Fibroblast of pulmonary artery (primary cell): ENCODE measurements at places on chromosomes 4 and X.
A peak's percentile ranks its signal among the peaks of the same experiment; 100 is the strongest.

GRCh38 chrX:4240541-4241194, 527.2 kb upstream of the PRKX start:
- DNase-seq = no peak

- no peak for DNase-seq
Measured at GRCh38 chrX:132908891-132909290, 49.5 kb downstream of the HS6ST2 start.

GRCh38 chr4:102328045-102328444, 17.2 kb downstream of the SLC39A8 start:
- DNase-seq = peak; percentile 80

GRCh38 chr4:189088780-189089179, 851.9 kb upstream of the FRG1 start:
- DNase-seq = no peak

DNA sequence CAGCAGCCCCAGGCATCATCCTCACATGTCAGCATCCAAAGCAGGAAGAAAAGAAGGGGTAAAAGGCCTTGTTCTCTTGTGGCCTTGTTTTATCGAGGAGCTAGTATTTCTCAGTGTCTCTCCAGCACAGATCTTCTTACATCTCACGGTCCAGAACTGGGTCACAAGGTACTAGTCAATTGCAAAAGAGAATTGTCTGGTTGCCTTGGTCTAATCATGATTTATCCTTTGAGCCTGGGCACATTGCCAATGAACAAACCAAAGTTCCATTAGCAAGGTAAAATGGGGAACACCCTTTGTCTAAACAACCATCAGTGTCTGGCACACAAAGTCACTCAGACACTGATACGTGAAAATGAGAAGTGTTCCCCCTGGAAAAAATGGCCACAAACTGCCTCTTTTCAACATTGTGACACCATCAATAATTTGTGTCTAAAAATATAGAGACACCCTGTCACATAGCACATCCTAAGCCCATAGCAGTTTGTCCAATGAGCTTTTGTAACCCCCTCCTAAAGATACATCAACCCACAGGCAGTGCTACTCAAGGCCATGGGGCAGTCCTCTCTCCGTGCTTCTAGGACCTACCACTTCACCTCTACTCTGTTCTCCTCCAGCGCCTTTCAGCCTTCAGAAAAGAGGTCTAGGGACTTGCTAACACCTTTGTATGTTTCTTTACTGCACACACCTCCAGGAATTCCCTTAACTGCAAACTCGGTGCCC, 534.4 kb downstream of the MID1IP1 start:
- no peak for DNase-seq

- DNase-seq = no peak
Measured at GRCh38 chr4:169976951-169977350, 49.2 kb downstream of the MFAP3L start.

- DNase-seq = peak; percentile 31
Measured at GRCh38 chr4:29549342-29549741, 1170.8 kb upstream of the PCDH7 start.

DNA sequence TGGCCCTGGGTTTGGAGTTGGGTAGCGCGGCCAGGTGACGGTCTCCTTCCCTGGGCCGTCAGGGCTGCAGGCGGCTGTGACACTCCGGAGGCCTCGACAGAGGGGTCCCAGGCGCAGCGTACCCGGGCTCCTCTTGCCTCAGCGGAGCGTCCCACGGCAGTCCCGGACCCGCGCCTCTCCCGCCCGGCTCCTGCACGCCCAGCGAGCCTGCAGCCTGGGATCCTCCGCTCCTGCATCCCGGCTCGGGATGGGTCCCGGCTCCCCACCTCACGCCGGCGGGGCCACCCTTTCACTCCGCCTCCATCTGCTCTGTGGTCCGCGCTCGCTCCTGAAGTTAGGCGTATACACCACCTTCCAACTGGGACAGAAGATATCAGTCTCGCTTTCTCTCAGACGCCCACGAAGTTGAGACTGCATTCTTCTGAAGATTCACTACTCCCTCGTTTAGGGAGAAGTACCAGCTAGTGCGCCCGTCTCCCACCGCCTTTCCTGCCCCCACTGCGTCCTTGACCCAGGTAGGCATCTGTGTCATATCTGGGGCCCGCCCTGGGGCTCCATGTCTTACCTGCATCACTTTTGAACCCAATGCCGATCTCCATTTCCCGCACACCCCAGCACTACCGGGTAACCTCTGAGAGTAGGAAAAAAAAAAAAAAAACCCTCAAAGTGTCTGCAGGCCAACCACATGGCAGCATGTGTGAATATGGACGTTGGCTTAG, 32.3 kb upstream of the KDR start:
- no peak for DNase-seq

DNA sequence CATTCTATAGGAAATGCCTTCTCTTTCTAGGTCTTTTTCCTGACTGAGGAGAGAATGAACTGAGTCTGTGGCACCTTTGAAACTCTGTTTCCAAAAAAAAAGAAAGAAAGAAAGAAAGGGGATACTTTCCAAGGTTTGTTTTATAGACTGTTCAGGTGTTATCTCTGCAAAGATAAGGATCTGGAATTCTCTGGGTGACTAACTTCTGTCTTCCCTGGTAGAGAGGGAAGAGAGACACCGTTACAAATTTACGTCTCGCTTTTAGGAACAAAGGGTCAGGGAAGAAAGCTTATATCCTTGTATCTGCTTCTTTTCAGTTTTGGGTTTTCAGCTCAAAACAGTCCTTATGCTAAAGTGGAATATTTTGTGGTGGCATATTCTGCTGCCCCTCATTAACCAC, 314.1 kb downstream of the RAPGEF2 start:
- no peak for DNase-seq

DNA sequence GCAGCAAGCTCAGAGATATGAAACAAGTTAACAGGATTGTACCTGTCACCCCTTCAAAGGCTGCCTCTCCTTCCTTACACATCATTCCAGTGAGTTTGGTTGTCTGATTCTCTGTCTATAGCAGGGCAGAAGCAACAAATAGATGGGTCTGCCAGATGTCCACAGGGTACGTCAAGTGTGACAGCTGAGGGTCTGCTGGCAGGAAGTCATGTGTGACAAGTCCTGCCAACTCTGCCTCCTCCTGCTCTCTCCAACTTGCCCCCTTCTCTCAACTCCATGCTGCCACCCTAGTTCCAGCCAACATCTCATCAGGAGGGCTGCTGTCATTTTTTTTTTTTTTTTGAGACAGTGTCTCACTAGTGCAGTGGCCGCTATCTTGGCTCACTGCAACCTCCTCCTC, 109.2 kb downstream of the NSUN7 start:
- no peak for DNase-seq

DNA sequence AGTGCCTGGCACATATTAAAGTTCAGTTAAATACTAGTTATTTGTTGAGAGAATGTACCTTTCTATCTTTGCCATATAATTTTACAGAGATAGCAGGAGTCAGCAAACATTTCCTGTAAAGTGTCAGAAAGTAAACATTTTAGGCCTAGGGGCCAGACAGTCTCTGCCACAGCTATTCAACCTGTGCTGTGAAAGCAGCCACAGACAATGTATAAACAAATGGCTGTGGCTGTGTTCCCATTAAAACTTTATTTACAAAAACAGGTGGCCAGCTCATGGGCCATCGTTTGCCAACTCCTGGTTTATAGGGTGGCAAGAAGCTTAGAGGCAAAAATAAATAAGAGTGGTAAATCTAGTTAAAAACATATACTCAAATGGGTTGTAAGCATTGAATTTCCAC, 34.0 kb upstream of the BRS3 start:
- DNase-seq = no peak
